GM06990 (cell line): ENCODE measurements at places on chromosomes 1 and 21.

- no peak for DNase-seq
Measured at GRCh38 chr1:155976913-155977689, 1.2 kb downstream of the ARHGEF2 start.

GRCh38 chr1:15465674-15466073 lies 9.1 kb downstream of the CELA2A start:
- DNase-seq: no peak

- DNase-seq: no peak
Measured at GRCh38 chr1:156122519-156123355, 8.2 kb downstream of the LMNA start.

DNA sequence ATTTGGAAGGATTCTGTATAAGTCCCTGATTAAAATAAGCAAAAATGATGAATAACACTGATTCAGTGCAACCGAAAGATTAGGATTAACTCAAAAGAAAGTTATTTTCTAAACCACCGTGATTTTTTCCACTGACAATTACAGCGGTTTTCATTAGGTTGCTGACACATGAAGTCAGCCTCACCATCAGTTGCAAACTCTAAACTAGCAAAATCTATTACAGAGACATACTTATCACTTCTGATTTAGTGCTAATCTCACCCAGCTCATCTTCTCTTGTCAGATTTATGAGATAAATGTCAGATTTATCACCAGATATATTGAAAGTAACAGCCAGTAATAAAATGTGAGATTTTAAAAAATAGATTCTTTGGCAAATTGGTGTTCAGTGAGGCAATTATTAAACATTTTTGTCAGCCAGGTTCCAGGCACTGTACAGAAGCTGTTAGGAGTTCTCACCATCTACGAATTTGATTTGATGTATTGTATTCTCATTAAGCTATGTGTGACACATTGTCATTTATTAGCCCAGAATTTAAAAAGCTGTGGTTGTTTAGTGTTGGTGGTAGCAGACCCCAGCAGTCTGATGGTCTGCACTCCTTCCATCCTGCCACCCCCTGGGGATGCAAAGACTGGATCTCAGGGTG lies 37.3 kb upstream of the LGALS8 start:
- DNase-seq: no peak

- DNase-seq: no peak
Measured at GRCh38 chr1:10057796-10058195, 25.0 kb downstream of the UBE4B start.

GRCh38 chr1:191729742-191730141 lies 428.5 kb upstream of the RGS18 start:
- DNase-seq: no peak

DNA sequence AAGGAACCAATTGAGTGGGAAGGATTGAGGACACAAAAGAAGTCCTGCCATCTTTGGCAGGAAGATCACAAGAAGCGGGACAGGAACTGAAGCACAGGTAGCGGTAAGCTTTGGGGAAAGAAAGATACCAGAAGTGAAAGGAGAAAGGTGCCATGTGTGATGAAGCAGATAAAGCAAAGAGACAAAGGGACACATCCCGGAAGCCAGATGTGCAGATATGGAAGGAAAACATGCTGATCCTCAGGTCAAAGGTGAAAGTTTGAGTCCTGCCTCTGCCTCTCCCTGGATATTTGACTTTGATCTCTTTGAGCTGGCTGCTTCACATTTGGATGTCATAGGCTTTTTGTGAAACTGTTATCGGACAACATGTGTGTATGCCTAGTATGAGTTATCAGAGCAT lies 34.0 kb downstream of the ACP6 start:
- no peak for DNase-seq

- no peak for DNase-seq
Measured at GRCh38 chr1:112575154-112575804, 43.7 kb downstream of the ST7L start.

GRCh38 chr21:25571726-25572121 lies 35.6 kb downstream of the MRPL39 start:
- no peak for DNase-seq

GRCh38 chr1:167344615-167345385 lies 124.1 kb downstream of the POU2F1 start:
- no peak for DNase-seq

- no peak for DNase-seq
Measured at GRCh38 chr1:157496121-157496526, 56.2 kb downstream of the FCRL5 start.

GRCh38 chr1:27755865-27756264 lies 17.2 kb upstream of the STX12 start:
- DNase-seq: no peak

- no peak for DNase-seq
Measured at GRCh38 chr1:58469476-58469875, 77.0 kb downstream of the OMA1 start.

DNA sequence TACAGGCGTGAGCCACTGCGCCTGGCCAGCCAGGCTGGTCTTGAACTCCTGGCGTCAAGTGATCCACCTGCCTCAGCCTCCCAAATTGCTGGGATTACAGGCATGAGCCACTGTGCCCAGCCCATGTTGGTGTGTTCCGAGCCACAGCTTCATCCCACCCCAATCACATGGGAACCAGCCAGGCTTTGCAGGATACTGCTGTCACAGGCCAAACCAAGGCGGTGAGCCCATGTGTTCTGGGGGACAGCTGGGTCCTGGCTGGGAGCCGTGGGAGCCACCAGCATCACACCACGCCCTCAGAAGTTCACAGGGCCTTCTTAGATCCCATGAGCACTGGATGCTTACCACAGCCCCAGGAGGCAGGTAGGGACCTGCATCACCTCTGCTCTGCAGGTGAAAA lies 56.9 kb downstream of the DHRS3 start:
- no peak for DNase-seq

GRCh38 chr1:207848234-207848633 lies 62.7 kb downstream of the CD34 start:
- DNase-seq: no peak

DNA sequence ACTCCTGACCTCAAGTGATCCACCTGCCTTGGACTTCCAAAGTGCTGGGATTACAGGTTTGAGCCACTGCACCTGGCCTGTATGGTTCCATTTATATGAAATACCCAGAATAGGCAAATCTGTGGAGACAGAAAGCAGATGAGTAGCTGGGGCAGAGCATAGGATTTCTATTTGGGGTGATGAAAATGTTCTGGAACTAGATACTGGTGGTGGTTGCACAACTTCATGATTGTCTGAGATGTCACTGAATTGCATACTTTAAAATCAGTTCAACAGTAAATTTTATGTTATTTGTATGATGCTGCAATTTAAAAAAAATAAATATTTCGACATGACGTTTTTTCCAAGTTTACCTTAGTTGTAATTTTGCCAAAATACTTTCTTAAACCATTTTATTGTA lies 23.9 kb downstream of the ITSN1 start:
- no peak for DNase-seq

DNA sequence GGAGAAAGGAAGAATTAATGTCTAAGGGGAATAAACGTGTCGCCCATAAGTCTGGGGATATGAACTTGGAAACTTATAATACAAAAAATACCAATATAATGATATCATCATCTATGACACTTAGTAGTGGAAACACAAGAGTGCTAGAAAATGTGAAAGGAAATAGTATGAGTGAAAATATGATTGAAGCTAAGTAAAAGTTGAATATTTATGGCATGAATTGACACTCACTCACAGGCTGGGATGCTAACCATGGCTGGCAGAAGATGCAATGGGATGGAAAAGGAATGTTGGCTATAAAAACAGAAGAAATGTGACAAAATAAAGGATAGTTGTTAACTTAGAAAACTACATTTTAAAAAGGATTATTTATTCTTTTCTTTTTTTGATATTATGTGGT lies 120.1 kb downstream of the XPR1 start:
- no peak for DNase-seq
